ENCODE measurements at places on chromosomes 11 and 22.

DNA sequence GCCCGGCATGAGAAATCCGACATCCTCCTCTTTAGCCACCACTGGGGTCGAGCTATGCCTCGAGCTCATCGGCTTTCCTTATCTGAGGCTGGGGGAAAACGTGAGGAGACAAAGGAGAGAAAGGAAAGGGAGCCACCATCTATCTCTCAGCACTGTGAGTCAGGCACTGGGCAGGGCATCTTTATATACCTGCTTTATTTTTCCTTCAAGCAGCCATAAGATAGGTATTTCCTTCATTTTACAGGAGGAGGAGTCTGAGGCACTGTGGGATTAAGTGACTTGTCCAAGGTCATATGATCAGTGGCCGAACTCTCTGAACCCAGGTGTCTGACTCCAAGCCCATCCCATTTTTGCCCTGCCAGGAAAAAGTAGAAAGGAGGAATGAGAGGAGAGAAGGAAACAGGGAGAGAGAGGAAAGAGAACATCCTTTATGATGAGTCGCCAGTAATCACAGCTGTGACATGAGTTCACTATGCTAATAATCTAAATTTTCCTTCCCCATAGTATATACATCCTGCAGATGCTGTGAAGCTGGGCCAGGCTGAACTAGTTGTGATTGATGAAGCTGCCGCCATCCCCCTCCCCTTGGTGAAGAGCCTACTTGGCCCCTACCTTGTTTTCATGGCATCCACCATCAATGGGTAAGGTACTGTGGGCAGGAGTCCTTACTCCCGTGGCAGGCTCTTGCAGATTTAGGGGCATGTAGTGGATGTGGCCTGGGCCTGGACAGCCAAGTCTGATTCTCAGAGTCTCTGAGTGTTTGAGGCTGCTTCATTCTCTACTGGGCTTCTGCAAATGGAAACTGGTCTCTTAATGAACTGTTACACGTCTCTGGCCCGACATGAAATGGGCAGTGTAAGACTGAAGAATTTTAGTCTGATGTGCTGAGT lies 21.8 kb downstream of the NAT10 start:
- no peak for DNase-seq

DNA sequence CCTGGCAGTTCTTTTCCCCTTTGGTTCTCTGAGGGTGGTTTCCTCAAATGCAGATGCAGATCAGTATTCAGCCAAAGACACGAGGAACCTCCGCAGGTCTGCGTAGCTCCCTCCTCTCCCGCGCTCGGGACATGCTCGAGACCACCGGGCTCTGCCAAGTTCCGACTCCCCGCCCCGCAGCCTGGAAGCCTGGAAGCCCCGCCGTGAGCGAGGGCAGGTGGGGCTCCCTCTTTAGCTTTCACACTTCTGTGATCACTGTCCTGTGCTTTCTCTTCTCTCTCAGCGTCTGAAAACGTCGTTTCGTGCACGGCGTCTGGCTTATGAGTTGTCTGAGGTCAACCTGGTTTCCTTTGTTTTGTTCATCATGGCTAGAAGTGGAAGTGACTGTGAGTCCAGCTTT lies 26.6 kb downstream of the ZBED4 start:
- DNase-seq: no peak

DNA sequence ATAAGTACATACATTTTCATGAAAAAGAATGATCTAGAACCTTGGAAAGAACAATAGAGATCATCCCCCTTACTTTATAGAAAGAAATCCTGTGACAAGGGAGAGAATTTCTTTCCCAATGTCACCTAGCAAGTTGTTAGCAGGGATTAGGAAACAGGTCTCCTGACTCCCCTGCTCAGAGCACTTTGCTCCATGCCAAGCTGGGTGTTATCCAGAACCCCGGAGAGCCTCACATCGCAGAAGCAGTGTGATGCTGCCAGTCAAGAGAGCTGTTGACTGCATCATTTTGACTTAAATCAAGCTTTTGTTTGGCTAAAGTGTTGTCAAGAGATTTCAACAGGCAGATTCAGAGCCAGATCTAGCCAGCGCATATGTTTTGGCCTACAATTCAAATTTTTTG lies 3.6 kb upstream of the RRAS2 start:
- DNase-seq: no peak

DNA sequence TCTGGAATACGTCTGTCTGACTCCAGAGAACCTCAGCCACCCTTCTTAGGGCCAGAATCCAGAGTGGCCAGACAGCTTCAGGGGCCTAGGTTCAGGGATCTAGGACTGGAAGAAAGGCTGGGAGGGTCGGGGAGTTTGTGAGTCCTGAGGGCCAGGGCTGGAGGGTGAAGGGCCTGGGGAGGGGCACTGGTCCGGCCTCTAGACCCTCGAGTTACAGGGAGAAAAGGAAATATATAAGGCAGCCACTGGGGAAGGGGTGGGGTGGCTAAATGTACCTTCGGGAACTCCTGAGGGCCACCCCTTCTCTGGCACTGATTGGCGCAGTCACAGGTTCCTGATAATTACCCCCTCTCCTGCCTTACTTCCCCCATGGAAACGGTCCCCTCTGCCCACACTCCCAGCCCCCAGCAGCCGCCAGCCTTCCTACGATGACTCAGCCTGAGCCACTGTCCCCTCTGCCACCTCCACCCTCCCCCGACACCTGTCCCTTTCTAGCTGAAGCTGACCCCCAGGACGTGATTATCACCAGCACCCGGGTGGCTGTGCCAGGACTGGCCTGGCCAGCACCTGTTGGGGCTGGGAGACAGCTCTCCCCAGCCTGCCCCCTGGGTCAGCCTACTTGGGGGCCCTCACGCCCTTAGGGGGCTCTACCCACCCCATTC lies 26.4 kb downstream of the MB start:
- DNase-seq: no peak

DNA sequence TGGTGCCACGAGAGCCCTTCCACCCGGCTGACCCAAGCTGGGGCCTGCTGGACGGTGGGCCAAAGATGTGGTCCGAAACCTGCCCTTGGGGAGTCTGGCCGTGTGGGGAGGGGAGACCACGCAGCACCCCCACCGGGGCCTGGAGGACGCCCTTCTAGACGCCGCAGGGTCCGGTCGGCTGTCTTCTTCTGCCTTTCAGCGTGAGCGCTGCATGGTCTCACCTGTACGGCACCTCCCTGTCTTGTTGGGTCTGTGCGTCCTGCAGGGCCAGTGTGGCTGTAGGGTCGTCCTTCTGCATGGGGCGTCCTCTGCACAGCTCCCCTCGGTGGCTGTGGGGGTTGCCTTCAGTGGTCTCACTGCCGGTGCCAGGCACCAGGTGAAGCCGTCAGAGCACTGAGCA lies 2.8 kb downstream of the BRSK2 start:
- no peak for DNase-seq

DNA sequence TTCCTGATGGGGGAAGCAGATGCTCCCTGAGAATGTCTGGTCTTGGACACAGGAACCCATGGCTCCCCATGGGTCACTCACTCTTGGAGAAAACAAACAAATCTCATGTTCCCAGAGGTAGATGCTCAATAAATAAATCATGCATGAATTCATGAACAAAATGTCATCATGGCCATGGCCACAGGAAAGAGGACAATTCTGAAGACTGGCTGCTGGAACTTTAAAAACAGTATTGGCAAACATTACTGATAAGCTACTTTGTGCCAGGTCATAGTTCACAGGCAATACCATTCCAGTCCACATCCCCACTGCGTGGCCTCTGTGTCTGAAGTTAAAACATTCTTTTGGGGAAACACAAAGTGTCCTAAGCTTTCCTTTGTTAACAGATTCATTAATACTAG lies 9.2 kb upstream of the SMIM35 start:
- DNase-seq: no peak

DNA sequence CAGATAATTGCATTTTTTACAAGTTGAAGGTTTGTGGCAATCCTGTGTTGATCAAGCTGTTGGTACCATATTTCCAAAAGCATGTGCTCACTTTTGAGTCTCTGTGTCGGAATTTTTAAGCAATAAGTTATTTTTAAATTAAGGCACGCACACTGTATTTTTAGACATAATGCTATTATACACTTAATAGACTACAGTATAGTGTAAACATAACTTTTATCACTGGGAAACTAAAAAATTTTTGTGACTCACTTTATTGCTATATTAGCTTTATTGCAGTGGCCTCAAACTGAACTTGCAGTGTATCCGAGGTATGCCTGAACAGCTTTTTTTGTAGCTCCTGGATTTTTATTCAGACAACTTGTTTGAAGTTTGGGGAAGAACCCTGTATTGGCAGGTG lies 31.3 kb upstream of the RRM1 start:
- DNase-seq: no peak

DNA sequence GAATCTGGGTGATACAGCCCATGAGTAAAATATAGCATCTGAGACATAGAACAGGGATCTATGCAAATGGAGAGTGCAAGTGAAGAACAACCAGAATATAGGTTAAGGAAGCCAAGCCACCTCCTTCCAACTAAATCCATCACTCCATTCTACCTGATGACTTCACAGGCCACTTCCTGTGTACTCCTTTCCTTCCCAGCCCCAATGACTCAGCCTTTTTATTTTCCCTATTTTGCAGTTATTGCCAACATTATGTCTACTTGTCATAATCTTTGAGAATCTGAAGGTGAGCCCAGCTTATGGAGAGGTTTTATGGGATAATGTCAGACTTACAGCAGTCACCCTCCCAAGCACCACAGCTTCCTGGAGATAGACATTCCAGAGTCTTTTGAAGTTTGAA lies 1.4 kb upstream of the OR52M1 start:
- no peak for DNase-seq

- DNase-seq: no peak
Observed at GRCh38 chr11:126723665-126724045, 276.9 kb downstream of the KIRREL3 start.

GRCh38 chr11:128181088-128181480 lies 406.3 kb downstream of the ETS1 start:
- no peak for DNase-seq

GRCh38 chr11:2143799-2144543 lies 4.8 kb upstream of the IGF2 start:
- peak; percentile 28 for DNase-seq

GRCh38 chr11:16807306-16807705 lies 68.9 kb downstream of the C11orf58 start:
- no peak for DNase-seq

GRCh38 chr11:113475160-113475761 lies at the start of gene DRD2:
DRD2 (minus strand) TSS chr11:113475398; CDS start chr11:113424651, 50,747 bp downstream.
- DNase-seq: no peak

DNA sequence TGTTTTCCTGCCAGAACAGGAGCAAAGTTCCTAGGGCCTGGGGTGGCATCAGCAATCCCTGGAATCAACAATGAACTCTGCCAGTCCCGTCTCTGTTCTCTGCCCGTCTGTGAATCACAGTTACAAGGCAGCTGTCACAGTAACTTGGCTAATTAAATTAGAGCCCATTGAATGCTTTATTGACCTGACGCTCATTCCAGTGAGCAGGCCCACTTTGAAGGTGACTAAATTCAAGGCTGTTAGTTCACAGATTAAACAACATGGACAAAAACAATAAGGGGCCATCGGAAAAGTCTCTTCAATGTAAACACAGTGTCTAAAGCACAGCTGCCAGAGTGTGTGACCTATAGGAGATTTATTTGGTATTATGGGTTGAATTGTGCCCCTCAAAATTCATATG lies 17.7 kb upstream of the TMPRSS5 start:
- DNase-seq: no peak

DNA sequence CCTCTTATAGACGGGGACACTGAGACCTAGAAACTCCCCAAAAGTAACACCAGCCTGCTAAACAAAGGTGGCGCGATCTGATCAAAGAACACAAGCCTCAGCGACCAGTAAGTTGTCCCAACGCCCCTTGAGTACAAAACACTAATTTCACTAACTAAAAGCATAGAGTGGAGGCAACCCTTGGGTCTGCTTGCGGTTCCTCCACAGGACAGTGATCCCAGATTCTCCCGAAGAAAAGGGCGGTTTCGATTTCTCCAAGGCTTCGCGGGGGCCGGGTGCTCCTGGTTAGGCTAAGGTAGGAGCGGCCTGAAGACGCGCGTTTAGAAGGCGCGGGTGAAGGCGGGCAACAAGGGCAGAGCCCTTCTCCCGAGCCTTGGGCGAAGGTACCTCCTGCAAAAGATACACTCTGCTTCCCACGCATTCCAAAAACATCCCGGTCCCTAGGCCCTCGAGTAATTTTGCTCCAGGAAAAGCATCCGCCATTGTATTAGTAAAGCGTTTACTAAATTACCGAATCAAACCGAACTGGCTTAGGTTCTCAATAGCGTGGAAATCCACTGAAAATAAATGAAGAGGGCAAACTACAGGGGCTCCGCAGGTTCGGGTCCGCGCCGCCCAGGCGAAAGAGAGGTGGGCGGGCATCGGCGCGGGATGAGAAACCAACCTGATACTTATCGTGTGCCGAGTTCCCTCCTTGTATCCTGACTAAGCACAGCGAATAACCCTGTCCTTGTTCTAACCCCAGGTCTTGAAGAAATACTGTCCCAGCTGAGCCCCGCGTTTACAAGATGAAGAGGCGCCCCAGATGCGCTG lies 2.0 kb downstream of the WT1 start:
- no peak for DNase-seq

DNA sequence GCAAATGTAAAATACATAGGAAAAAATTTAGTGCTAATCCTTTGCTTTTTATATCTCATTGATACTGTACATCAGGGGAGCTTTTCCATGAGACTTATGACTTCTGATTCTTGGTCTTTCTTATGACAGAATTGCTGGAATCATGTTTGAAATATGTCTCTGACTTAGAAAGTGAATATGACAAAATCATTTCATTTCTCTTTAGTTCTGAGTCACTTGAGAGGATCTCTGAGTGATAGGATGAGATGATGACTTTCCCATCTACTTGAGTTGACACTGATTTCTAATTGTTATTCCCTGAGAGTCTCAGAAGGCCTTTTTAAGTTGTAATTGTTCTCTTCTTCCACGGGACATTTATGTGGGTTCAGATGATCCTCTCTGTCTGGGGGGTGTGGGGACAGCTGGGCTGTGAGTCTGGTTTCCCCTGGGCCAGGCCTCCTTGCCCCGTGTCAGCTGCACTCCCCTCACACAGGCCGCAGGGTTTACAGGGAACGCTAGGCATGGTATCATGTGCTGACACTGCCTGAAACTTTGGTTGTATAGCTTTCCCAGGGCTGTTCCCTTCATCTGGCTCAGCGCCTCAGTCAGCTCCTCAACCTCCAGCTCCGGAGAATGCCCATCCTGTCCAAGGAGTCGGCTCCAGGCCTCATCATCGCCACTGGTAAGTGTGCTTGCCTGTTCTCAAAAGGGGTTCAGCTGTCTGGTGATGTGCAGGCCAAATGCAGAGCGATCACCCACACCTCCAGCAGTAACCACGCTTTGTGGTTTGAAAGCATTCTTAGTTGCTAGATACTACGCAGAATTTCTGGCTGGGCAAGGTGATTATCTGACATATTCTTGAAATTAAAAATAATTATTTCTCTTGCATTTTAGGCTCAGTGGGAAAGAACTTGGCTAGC lies 69.5 kb upstream of the SORL1-AS1 start:
- no peak for DNase-seq

DNA sequence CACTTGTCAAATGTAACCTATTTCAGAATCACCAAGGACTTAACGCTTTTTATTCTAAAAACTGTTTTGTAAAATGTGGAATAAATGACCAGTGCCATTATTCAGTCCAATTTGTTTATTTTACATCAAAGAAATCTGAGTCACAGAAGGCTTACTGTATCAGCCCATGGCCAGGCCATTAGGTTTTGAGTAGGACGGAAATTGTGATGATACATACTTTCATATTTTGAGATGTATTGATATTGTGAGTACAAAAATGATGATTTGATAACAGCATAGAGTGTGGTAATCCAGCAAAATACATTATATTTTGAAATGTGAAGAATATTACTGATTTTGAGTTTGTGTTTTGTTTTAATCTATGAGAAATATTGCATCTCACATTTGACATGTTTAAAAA lies 81.1 kb downstream of the PIWIL3 start:
- DNase-seq: no peak

GRCh38 chr11:27688076-27688475 lies 12.2 kb downstream of the BDNF start:
- DNase-seq: no peak

- no peak for DNase-seq
Observed at GRCh38 chr22:26035523-26035922, 133.7 kb upstream of the SEZ6L start.
